ENCODE measurements at places on chromosomes 1 and 21.

GRCh38 chr1:33842348-33842747 lies 21.5 kb upstream of the HMGB4 start:
- DNase-seq = no peak

DNA sequence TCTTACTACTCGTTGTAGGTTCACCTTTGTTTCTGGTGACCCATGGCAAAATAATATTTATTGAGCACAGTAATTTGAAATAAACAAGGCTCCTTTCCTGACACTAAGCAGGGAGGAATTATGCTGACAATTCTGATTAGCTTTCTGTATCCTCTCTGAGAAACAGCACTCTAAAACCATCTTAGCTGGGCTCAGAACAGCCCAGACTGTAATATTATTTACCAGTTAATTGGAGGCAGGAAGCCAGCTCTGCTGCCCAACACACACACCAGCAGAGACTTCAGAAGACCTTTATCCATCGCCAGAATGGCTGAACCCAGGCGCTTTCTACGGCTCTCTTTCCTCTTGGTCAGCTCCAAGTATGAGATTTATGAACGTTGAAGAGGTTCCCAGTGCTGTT lies 77.6 kb upstream of the FMN2 start:
- no peak for DNase-seq

DNA sequence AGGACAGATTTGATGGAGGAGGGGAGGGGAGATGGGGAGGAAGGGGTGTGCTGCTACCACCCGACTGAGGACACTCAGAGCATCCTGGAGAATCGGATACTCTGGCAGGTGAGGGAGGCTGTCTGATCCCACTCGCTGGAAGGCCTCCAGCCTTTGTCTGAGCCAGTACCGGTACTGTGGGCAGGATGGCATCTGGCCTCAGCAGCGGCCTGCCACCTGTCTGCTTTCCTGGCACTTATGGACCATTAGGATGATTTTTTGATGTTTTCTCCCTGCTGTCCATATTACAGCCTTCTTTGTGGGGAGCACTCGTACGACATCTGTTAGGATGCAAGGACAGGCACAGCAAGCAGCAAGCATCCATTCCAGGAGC lies 11.5 kb downstream of the ATP2B4 start:
- DNase-seq = no peak

DNA sequence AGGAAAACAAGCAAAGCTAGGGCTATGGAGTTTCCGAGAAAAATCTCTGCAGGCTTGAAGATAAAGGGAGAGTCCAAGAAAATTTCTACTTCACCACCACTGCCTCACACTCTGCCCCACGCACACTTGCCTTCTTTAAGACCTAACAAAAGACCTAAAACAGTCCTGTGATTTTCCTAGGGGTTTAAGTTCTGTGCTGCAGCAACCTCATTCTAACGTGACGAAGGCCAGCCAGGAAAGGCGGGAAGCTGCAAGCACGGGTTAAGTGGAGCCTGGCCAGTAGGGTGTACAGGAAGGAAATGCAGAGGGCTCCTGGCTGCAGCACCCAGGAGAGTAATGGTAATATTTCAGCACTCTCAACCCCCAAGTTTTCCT lies 1.5 kb downstream of the SPATA6 start:
- peak; percentile 42 for DNase-seq

- no peak for DNase-seq
Observed at GRCh38 chr1:185249563-185249962, 67.5 kb downstream of the IVNS1ABP start.

DNA sequence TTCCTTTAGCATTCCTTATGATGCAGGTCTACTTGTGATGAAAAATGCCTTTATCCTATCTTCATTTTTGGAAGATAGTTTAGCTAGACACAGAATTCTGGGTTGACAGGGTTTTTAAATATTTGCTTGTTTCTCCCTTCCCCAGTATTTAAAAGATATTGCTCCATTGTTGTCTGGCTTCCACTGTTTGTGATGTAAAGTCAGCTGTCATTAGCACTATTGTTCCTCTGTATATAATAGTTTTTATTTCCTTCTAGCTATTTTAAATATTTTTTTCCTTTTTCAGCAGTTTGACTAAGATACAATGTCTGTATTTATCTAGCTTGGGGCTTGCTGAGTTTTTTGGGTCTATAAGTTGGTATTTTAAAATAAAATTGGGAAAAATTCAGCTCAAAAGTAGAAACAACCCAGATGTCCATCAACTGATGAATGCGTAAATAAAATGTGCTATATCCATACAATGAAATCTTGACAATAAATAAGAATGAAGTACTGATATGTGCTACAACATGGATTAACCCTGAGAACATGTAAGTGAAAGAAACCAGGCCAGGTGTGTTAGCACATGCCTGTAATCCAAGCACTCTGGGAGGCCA lies 11.2 kb downstream of the IFT25 start:
- DNase-seq = no peak

GRCh38 chr1:82225421-82226185 lies 424.9 kb downstream of the ADGRL2 start:
- DNase-seq = peak; percentile 92

- peak; percentile 12 for DNase-seq
Observed at GRCh38 chr1:231369282-231369681, 31.2 kb downstream of the SPRTN start.

GRCh38 chr1:53718443-53718842 lies 20.5 kb downstream of the GLIS1 start:
- no peak for DNase-seq

- peak; percentile 66 for DNase-seq
Observed at GRCh38 chr1:66445492-66446181, 88.3 kb upstream of the SGIP1 start.

- no peak for DNase-seq
Observed at GRCh38 chr1:17914987-17915386, 159.9 kb downstream of the ACTL8 start.

DNA sequence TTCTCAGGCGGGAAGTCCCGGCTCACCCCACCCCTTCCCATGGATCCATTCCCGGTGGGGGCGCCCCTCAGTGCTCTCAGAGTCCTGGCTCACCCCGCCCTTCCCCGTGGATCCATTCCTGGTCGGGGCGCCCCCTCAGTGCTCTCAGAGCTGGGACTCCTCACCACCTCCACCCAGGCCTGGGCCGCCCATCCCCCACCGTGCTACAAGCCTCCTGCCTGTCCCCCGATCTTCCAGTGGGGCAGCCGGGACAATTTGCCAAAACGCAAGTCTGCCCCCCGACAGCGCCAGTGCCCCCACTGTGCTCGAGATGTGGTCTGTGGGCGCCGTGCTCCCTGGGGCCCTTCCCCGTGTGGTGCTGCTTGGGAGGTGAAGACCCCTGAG lies 23.2 kb upstream of the PLCH2 start:
- no peak for DNase-seq

DNA sequence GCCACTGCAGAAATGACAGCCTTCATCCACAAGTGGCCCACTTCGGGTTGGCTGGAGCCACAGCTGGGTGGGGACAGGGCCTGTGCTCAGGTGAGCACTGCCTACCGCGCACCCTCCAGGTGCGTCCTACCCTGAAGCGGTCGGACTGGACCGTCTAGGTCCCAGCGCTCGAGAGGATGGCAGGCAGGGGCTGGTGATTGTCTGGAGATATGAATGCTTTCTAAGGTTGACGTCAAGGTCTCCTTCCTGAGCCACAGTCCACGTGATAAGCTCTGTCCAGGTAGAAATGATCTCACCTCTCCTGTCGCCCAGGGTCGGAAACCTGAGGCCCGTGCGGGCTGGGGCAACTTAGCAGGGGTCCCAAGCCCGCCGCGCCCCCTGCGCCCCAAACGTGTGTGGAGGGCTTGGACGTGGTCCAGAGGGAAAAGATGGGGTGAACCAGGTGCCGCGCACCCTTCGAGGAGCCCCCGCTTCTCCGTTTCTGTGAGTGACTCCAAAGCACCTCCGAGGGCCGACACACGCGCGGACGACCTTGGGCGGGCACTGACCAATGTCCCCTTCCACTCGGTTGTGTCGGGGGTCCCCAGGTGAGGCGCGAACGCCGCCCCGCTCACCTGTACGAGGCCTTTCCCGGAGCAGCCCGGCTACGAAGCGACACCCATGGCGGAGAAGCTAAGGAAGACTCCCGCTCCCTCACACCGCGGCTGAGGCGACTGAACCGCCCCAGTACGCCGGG lies 853 bp upstream of the DOP1B start:
- no peak for DNase-seq

DNA sequence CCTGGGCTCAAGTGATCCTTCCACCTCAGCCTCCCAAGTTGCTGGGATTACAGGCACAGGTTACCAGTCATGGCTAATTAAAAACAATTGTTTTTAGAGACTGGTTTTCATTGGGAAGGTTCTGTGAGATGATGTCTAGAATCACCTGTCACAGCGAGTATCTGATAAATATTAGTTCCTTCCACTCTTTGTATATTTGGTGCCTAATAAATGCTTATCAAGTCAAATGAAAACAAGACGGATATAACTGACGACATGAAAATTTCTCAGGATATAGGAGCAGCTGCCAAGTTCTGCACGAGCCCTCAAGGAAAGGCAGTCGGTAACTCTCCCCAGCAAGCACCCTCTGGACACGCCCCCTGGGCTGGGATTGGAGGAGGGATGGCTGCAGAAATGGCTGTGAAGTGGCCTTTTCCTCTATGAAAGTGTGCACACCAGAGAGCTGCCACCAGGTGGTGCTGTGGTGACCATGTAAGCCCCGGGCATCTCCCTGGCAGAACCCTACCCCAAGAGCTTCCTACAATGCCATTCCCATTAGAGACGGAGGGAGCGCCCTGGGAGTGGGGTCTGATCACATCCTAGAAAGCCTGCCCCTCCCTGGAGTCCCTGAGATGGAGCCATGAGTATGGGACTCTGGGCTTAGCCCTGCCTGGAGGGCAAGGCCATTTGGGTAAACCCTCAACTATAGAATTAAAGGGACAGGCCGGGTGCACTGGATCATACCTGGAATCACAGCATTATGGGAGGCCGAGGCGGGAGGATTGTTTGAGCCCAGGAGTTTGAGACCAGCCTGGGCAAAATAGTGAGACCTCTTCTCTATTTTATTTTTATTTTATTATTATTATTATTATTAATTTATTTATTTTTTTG lies 50.9 kb downstream of the HTR6 start:
- peak; percentile 96 for DNase-seq

DNA sequence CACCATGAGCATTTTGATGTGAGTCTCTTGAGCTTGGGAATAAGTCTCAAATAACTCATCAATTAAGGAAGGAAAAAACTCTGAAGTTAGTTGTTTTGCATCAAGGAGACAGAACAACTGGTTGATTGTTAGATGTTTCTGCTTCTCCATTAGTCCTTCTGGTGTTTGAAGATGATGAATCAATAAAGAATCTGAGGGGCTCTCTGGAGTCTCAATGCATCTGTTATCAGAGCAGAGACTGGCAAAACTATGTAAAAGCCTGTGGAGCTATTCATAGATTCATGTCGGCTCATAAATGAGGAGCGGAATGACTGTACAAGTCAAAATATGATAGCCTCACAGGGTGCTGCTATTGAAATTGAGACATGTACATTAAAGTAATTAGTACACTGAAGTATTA lies 73.3 kb upstream of the ZC3H11B start:
- DNase-seq = no peak

DNA sequence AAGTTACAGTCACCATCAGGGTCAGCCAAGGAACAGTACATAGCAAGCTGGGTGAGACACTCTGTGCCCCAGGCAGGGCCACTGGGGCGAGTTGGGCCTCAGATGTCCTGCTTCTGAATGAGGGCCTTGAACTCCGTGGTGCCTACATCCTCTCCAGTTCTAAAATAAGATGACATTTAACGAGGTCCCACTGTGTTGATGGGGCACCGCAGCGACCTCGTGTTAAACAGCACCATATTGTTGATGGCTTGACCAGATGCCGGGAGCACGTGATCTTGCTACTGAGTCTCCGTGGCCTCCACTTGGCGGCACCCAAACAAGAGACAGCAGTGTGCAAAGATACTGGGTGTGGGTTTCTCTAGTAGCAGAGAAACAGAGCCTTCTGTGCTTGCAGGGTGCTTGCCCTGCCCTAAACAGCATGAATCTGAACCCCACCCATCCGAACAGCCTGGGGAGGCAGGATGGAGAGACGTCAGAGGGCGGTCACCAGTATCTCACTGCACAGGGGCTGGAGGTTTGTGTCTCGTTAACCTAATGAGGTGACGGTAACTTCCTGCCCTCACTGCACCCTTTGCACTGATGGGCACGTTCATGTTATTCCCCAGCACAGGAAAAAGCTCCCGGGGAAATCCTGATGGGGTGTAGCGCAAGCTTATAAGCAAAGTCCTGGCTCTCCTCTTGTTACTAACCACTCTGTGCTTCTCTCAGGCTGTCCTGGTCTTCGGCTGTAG lies 324.4 kb downstream of the AJAP1 start:
- no peak for DNase-seq

DNA sequence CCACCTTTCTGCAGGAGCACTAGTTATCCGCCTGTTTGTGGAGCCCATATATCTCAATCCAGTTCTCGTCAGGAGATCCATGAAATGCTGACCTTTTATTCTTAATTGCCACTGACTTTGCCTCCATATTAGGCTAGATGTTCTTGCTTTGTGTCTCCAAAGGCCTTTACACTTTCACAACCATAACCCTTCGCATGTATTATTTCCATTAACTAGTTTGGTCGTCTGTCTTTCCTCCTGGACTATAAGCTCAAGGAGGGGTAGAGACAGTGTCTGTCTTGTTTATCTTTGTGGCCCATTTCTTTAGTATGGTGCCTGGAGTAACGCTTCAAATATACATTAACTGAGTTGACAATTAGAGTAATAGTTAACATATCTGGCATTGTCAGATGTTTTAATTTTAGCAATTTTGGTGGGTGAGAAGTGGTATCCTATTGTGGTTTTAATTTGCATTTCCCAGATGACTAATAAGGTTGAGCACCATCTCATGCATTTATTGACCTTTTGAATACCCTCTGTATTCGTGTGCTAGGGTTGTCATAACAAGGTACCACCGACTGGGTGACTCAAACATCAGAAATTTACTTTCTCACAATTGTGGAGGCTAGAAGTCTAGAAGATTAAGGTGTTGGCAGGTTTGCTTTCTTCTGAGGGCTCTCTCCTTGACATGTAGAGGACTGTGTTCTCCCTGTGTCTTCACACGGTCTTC lies 21.7 kb upstream of the IL12RB2 start:
- DNase-seq = no peak

DNA sequence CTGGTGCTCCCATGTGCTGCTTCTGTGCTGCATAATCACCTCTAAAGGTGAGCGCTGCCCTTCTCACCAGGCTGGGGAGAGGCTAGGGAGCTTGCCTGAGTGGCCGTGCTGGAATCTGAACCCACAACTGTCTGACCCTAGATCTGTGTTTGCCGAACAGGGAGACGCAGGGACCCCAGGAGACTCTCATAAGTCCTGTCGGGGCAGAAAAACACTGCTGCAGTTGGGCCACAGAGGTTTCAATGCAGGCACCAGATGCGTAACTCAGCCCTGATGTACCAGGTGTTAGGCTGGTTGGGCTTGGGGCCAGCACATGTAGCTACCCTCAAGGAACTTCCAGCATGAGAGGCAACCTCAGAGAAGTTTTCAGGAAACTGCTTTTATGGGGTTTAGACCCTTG lies 49.5 kb upstream of the DMRTB1 start:
- DNase-seq = no peak

GRCh38 chr1:101964708-101965107 lies 32.0 kb downstream of the OLFM3 start:
- no peak for DNase-seq

Measured in suppressor macrophage treated with lipopolysaccharide for 1 hour (primary cell).